WTC11 (cell line): ENCODE measurements at places on chromosomes 1 and 21.

GRCh38 chr1:178935610-178936009 is 64.7 kb upstream of the ANGPTL1 start:
- DNase-seq = no peak

- peak; percentile 8 for DNase-seq
Observed at GRCh38 chr21:45539796-45540600, 2.2 kb downstream of the SLC19A1 start.

DNA sequence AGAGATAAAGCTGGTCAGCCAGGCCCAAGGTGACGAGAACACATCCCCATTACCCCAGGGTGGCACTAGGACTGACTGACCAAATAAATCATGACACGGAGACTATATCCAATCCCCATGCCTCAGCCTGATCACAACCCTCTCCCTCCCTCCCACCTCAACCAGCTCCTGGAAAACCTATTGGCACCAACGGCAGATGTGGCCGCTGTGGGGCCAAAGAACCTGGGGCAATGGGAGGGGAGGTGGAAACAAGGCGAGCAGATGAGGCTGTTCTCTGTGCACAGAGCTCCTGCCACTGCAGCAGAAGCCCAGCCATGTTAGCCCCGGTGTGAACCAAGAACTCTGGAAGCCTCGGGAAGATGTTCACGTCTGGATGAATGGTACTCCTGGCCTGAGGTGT is 77.6 kb downstream of the CD247 start:
- no peak for DNase-seq

DNA sequence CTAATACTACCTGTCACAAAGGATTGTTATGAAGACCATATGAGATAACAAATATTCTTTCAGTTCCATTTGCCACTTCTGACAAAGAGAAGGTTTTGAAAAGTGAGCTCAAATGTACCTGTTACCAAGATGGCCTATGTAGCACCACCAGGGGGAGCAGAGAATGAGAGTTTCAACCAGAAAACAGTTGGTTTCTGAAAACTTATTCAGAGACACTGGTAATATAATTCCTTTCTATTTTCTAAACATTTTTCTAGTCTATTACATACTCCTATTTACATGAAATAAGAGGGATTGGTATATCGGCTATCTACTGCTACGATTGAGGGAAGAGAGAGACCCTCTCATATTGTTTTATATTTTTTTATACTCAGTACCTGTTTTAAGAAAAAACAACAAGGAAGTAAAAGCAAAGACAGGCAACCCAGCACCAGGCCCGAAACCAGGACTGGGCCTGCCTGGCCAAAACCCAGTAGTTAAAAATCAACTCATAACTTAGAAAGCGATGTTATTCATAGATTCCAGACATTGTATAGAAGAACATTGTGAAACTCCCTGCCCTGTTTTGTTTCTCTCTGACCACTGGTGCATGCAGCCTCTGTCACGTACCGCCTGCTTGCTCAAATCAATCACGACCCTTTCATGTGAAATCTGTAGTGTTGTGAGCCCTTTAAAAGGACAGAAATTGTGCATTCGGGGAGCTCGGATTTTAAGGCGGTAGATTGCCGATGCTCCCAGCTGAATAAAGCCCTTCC is 48.3 kb downstream of the IL23R start:
- DNase-seq = peak; percentile 29

GRCh38 chr21:38863843-38864363 is 58.2 kb downstream of the ETS2 start:
- DNase-seq = no peak

DNA sequence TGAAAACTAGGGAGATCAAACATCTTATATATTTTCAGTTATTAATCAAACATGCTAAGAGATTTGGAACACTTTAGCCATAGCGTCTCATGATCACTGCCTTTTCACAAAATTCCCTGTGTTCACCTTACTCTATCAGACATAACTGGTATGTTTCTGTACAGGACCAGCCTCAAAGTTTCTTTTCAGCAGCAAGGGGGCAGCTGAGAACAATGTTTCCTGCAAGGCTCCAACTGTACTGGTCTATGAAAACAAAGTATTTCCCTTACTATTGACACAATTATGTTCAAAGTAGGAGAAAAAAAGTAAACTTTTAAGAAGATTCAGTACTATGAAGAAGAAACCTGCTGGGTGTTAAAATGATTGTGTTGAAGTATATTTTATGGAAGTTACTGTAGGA is 98.5 kb downstream of the ATF6 start:
- no peak for DNase-seq

DNA sequence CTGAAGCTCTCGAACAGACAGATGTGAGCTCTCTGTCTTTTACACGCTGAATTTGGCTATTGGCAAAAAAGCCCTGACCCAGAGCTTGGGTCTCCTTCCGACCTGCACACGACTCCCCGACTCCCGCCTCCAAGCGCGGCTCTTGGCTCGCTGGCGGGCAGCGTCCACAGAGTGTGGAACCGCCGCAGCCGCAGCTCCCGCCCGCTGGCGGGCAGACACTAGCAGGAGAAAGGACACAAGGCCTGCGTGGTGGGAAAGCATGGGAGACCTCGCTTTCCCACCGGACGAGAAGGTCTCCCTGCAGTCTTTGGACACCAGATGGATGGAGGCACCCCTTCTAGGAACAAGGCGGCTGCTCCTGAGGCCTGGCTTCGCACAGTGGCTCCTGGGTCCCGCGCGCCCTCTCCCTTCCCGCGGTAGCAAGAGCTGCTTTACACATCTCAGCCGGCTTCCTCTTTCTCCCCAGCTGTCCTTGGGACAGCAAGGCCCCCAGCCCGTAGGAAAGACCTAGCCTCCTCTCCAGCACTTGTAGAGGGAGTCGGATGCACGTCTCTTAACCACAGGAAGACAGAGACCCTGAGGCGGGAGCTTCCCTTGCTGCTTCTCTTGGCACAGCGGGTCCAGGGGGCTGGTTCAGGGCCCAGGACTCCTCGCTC is 92.1 kb downstream of the PRKAB2 start:
- peak; percentile 44 for DNase-seq

GRCh38 chr1:67685558-67686266 is 711 bp downstream of the GADD45A start:
- DNase-seq = peak; percentile 58

GRCh38 chr21:44462834-44463200 is 7.5 kb downstream of the LRRC3 start:
- DNase-seq = no peak

DNA sequence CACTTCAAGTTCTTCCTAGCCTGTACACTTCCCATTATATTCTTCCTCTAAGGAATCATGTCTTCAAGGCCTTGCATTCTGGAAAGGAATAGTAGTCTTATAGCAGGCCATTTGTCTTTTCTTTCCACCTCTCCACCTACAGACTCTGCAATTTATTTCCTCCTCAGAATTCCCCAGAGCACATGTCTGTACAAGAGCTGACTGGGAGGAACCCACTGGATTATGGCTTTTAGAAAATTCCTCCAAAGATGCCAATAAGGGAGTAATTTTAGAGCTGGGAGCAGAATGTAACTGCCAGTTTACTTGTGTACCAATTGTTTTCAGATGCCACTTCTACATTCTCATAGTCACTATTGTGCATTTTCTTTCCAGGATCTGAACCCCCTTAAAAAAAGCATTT is 3.4 kb upstream of the PSMG1 start:
- DNase-seq = no peak

GRCh38 chr21:17451364-17451891 is 61.4 kb upstream of the CXADR start:
- no peak for DNase-seq

GRCh38 chr21:45854690-45855247 is 126.8 kb upstream of the COL6A1 start:
- DNase-seq = no peak

- no peak for DNase-seq
Observed at GRCh38 chr1:247400685-247401084, 15.3 kb upstream of the NLRP3 start.

DNA sequence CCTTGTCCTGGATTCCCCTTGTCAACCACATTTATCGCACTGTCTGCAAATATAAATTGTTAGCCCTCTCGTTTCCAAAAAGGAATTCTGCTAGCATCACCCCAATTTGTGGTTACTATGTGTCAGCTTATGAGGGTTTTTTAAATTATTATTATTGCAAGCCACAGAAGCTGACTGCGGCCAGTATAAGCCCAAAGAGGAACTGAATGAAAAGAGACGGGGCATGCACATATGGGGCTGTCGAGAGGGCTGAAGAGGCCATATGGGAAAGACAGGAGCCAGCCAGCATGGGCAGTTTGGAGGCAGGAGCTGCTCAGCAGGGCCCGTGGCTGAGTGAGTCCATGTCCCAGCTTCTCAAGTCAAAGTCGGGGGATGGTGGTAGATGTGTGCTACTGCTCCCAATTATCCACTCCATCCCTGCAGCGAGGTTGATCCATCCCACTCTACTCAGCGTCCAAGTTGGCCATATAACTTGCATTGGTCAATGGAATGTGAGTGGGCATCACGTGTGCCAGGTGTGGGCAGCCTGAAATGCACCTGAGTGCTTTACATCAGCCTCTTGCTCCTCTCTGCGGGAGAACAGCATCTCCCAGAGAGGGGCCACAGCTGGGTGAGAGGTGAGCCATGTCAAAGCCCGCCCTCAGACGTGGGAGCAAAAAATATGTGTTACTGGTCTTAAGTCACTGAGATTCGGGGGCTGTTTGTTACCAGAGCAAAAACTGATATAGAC is 37.6 kb upstream of the LDLRAP1 start:
- no peak for DNase-seq

DNA sequence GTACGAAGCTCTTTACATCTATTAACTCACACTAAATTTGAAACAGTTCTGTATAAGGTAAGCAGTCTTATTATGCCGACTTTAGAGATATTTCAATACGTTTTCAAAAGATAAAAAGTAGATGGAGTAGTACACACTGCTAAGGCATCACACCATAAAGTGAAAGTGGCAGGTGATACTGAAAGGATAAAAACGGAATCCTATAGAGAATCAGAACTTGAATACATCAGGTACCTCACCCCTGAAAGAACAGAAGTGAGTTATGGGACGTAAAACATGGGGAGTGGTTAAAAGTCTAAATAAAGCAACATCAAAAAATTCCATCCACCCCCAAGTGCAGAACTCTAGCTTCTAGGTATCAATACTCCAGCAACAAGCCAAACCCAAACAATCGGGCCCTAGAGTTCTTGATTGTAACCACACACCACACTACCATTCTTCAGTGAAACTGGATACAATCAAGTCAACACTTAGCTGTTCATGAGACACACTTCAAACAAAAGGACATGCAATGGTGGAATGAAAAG is 142.6 kb downstream of the SMYD3 start:
- no peak for DNase-seq

DNA sequence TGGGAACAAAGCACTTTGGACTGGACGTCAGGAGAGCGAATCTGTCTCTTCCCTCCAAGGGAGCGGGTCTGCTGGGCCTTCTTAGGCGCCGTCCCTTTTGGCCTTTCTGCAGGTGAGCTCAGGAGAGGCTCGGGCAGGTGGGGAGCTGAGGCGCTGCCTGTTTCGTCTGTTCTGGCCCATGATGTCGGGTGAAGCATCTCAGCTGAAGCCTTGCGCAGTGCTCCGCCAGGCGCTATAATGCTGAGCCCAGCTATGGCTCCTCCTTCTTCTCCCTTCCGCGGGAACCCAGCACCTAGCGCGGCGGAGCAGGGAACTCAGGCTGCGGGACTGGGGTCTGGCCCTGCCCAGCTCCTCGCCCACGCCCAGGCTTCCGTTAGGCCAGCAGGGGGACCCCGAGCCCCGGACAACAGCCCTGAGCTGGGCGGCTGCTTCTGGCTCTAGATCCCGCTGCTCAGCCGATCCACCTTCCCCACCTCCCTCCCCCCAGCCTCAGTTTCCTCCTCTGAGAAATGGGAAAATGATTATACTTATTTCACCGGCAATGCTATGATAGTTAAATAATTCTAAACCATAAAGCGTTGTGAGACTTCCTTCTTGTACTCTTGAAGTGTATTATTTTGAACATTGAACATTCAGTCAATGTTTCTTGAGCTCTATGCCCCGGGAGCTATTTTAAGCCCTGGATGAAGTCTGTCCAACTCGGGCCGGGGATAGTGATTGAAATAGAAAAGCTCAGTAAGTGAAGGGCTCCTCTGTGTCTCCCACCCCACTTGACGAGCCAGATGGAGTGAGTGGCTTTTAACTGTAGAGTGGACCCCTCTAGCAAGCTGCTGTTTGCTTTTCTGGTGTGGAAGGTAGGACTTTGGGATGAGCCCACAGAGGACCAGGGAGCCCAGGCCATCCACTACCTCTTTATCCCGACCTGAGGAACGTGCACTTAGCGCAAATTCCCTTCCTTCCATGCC is 9.6 kb upstream of the ADORA1 start:
- peak; percentile 95 for DNase-seq

GRCh38 chr1:77797991-77798390 is 18.5 kb downstream of the MIGA1 start:
- no peak for DNase-seq

- peak; percentile 82 for DNase-seq
Observed at GRCh38 chr1:36306210-36306901, at the start of gene SH3D21. Gene SH3D21 (plus strand): TSS chr1:36306368. CDS start chr1:36306421, 53 bp downstream.

GRCh38 chr1:42690477-42691156 is 8.4 kb downstream of the YBX1 start:
- no peak for DNase-seq

GRCh38 chr1:27487966-27488884 is 1.7 kb downstream of the WASF2 start:
- peak; percentile 6 for DNase-seq

DNA sequence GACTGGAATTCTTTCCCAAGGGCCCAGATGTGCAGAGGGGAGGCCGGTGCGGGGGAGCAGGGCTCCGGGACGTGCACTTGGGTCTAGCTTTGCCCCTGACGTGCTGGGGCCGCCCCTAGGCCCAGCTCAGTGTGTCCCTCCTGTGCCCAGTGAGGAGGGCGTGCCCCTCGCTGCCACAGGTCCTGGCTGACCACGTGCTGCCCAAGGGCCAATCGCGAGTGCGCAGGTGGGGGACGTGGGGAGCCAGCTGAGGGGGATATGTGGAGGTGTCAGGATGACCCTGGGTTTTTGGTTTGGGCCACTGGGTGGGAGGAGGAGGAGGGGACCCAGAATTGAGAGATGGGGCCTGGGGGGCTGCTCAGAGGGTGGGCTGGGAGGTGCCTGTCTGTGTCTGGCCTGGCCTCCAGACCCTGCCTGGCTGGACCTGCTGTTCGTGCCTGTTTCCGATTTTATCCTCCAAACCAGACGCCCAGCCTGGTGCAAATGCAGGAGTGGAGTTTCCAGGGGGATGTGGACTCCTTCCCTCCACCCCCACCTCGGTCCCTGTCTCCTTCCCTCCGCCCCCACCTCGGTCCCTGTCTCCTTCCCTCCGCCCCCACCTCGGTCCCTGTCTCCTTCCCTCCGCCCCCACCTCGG is 6.1 kb upstream of the RNF223 start:
- DNase-seq = peak; percentile 76

DNA sequence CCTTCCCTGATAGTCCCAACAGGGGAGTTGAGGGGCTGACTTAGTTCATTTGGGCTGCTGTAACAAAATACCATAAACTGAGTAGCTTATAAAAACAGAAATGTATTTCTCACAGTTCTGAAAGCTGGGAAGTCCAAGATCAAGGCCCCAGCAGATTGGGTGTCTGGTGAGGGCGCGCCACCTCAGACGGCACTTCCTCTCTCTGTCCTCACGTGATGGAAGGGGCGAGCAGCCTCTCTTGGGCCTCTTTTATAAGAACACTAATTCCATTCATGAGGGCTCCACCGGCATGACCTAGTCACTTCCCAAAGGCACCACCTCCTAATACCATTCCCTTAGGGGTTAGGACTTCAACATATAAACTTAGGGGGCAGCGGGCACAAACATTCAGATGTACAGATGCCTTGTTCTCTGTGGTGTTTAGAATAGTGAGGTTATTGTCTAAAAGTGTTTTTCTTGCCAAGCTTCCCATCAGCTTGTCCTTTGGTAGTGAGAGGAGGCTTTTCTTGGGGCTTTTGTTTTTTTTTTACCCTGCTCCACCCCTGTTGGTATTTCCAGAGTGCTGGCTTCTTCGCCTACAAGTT is 20.3 kb downstream of the NIPAL3 start:
- no peak for DNase-seq
